Type B pancreatic cell (in vitro differentiated cells): ENCODE measurements at places on chromosomes 7 and 10. TPM values are rescaled to one million over a fixed set of nuclear protein-coding genes. Genes with fewer than 3 reads are reported as not detected.

Gene NOM1
- total RNA-seq = 22.3 and 26.9 TPM in 2 replicates

- no peak for DNase-seq
These were observed 597.6 kb downstream of the PHTF2 start for GRCh38 chr7:78396210-78396609.

- DNase-seq = no peak
These were observed 241.6 kb downstream of the RAB11FIP2 start for GRCh38 chr10:117805139-117805538.

Gene PCDH15
- 1.3 and 3.5 TPM in 2 replicates for total RNA-seq
